ENCODE measurements at places on chromosomes 5 and 9. TPM values are rescaled to one million over a fixed set of nuclear protein-coding genes. Genes with fewer than 3 reads are reported as not detected.

DNA sequence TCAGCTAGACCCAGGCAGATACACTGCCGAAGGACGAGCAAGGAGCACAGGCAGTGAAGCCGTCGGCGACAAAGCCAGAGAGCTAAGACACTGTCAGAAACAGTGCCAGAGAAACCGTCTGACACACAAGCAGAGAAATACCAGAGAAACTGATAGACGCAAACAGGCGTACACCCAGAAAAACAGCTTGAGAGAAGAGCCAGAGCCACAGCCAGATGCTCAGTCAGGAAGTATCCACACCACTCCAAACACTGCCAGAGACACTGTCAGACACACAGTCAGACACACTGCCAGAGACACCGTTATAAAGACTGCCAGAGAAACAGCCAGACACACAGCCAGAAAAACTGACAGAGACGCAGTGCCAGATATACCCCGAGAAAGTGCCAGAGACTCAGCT lies 19.1 kb downstream of the CNTFR start:
- no peak overlapping the region for H3K4me3 ChIP-seq
- peaks cover 22% of the 10 kb centered on the region for H3K4me1 ChIP-seq
- DNase-seq = peak; percentile 86
- H3K27ac ChIP-seq = no peak overlapping the region

- H3K4me3 ChIP-seq = no peak overlapping the region
- H3K27me3 ChIP-seq = no peaks in the 10 kb centered on the region
- no peak overlapping the region for H3K27ac ChIP-seq
- H3K36me3 ChIP-seq = no peaks in the 10 kb centered on the region
Measured at GRCh38 chr9:3857673-3858072, 331.9 kb upstream of the RFX3 start.

GRCh38 chr5:173808079-173808808 lies 79.9 kb upstream of the CPEB4 start:
- no peaks in the 10 kb centered on the region for H3K4me1 ChIP-seq
- no peak for DNase-seq
- H3K27ac ChIP-seq = no peak overlapping the region
- no peak overlapping the region for H3K4me3 ChIP-seq

DNA sequence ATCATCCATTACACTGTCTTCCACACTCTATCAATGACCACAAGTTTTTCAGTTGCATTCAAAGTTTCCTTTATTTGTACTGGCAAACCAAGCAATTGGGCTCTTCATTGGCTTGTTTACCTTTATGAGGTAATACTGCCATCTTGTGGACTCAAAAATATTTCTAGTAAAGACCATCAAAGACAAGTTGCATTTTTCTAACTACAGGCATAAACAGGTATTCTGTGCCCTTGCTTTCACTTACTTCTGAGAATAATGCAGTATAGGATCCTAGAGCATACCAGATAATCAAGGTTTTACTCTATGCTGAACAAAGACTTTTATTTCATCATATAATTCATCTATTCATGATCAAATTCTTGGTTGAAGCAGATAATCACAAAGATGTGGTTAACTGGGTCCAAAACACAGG lies 173.7 kb upstream of the POU5F2 start:
- H3K27ac ChIP-seq = no peak overlapping the region
- no peaks in the 10 kb centered on the region for H3K36me3 ChIP-seq
- no peaks in the 10 kb centered on the region for H3K4me1 ChIP-seq

GRCh38 chr5:68834491-68834981 lies 259.3 kb upstream of the SLC30A5 start:
- H3K4me1 ChIP-seq = no peaks in the 10 kb centered on the region
- DNase-seq = no peak
- H3K27ac ChIP-seq = no peak overlapping the region
- H3K4me3 ChIP-seq = no peak overlapping the region
- no peaks in the 10 kb centered on the region for H3K36me3 ChIP-seq
- H3K27me3 ChIP-seq = no peaks in the 10 kb centered on the region

DNA sequence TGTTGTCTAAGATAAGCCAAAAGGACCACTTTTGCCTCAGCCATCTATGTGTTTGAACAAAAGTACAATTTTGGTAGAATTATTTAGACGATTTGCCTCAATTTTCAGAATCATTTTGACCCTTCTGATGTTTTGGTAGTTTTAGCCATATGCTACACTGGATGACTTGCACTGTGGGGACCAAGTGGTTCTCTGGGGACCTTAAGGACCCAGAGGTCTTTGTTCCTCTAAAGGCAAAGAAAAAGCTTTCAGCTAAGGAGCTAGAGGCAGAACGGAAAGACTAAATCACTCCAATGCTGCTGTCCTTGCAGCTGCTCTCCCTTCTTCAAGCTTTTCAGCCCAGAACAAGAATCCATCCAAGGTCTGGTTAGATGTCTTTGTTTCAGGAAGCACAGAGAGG lies 51.0 kb upstream of the APC start:
- H3K4me3 ChIP-seq = no peak overlapping the region
- no peaks in the 10 kb centered on the region for H3K36me3 ChIP-seq
- no peak overlapping the region for H3K27ac ChIP-seq
- no peaks in the 10 kb centered on the region for H3K4me1 ChIP-seq

- no peak overlapping the region for H3K27ac ChIP-seq
- H3K27me3 ChIP-seq = no peaks in the 10 kb centered on the region
Measured at GRCh38 chr5:158246661-158247060, 387.7 kb upstream of the CLINT1 start.

- H3K4me3 ChIP-seq = no peak overlapping the region
- peaks cover 6% of the 10 kb centered on the region for H3K27me3 ChIP-seq
- no peak for DNase-seq
- no peaks in the 10 kb centered on the region for H3K4me1 ChIP-seq
- H3K36me3 ChIP-seq = no peaks in the 10 kb centered on the region
Measured at GRCh38 chr9:135326141-135326540, 153.4 kb upstream of the PPP1R26 start.

DNA sequence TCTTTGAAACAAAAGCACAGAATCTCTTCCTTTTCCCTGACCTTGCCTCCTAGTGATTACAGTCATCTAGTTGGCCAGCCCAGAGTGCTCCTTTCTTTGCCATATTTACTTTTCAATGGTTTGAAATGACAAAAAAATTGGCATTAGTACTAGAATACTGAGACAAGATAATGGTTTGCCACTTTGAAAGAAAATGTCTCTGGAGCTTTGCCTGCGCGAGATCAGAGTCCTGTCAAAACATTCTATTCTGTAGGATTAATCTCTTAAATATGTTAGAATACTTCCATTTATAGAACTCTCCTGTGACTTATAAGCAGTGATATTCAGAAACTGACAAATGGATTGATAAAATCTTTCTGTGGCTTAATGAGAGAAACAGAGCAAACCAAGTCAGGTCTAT lies 484.0 kb upstream of the IZUMO3 start:
- DNase-seq = no peak
- no peak overlapping the region for H3K4me3 ChIP-seq
- no peaks in the 10 kb centered on the region for H3K4me1 ChIP-seq
- H3K27ac ChIP-seq = no peak overlapping the region
- H3K36me3 ChIP-seq = no peaks in the 10 kb centered on the region

DNA sequence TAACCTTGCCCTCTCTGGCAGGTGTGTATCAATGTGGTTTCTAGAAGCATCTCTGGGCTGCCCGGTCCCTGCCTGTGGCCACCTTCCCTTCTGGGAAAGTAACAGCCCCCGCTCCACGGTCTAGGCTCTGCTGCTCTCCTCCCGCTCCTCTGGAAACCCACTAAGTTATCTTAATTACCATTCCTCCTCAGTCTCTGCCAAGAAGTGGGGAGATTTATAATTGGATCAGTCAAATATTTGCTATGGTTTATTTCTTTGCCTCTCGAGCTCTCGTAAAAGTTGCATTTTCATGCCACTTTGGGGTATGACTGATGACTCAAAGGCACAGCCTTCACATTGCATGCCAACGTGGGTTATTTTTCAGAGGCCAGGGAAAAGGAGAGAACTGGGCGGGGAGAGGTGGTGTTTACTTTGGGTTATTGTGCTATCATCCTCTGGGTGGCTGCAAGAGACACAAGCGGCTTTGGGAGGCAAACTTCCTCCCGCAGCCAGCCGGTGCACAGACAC lies 205.3 kb upstream of the WWC1 start:
- no peak overlapping the region for H3K27ac ChIP-seq
- H3K36me3 ChIP-seq = no peaks in the 10 kb centered on the region
- peaks cover 29% of the 10 kb centered on the region for H3K4me1 ChIP-seq
- H3K4me3 ChIP-seq = no peak overlapping the region
- peak; percentile 49 for DNase-seq

- H3K4me1 ChIP-seq = no peaks in the 10 kb centered on the region
- no peaks in the 10 kb centered on the region for H3K36me3 ChIP-seq
- no peaks in the 10 kb centered on the region for H3K27me3 ChIP-seq
- no peak overlapping the region for H3K27ac ChIP-seq
Measured at GRCh38 chr9:29203244-29203930, 1630.1 kb upstream of the C9orf72 start.

- peak within 1 kb of the TSS; percentile 84 for H3K27ac ChIP-seq
- DNase-seq = peak; percentile 52
- H3K4me1 ChIP-seq = peaks cover 5% of the 10 kb centered on the region
- H3K36me3 ChIP-seq = no peaks in the 10 kb centered on the region
- H3K4me3 ChIP-seq = peak within 1 kb of the TSS; percentile 67
- no peaks in the 10 kb centered on the region for H3K27me3 ChIP-seq
Measured at GRCh38 chr5:127072861-127073846, at the start of gene C5orf63. TSS of gene C5orf63 (minus strand) at chr5:127073502. CDS start at chr5:127058995, 14,507 bp downstream.

DNA sequence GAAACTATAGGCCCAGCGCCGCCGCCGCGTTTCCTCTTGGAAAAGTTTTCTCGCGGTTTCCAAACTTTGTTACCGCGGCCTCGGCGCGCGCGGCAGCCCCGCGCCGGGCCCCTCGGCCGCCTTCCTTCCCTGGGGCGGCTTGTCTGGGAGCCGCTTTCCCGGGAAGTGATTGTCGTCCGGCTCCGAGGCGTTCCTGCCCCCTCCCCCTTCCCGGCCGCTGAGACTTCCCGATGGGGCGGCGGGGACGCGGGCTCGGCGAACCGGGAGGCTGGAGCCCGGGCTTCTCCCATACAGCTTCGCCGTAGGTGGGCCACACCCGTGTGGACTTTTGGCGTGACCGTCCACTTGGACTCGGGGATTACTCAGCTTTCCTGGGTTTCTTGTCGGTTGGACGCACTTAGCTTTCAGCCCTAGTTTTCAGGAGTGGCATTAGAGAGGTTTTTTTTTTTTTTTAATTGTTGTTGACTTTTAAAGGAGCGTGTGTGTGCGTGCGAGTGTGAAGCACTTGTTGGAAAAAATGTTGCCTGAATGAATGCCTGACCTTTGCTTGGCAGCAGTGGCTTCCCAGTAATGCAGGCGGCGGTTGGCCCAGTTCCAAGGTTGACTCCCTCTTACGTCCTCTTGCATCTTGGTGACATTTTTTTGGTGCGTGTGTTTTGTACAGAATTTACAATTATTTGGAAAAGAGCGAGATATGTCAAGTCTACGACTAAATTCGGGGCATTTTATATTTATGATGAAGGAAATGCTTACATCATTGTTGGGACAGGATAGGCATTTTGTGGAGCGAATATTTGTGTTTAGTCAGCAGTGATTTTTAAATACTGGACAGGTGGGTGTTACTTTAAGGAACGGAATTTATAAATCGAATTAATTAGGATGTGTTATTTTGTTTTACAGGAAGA lies 821 bp downstream of the CTNNA1 start:
- H3K4me1 ChIP-seq = peaks cover 13% of the 10 kb centered on the region
- peak overlapping the region; percentile 92 for H3K4me3 ChIP-seq
- H3K27ac ChIP-seq = peak overlapping the region; percentile 99
- no peaks in the 10 kb centered on the region for H3K27me3 ChIP-seq
- peak; percentile 93 for DNase-seq

- H3K4me1 ChIP-seq = no peaks in the 10 kb centered on the region
- H3K27ac ChIP-seq = no peak overlapping the region
- no peaks in the 10 kb centered on the region for H3K36me3 ChIP-seq
- DNase-seq = no peak
- no peaks in the 10 kb centered on the region for H3K27me3 ChIP-seq
- no peak overlapping the region for H3K4me3 ChIP-seq
Measured at GRCh38 chr9:3874449-3875360, 348.9 kb upstream of the RFX3 start.

GRCh38 chr9:136052991-136053756 lies 41.9 kb downstream of the NACC2 start:
- no peak overlapping the region for H3K4me3 ChIP-seq
- peaks cover 28% of the 10 kb centered on the region for H3K4me1 ChIP-seq
- DNase-seq = no peak

DNA sequence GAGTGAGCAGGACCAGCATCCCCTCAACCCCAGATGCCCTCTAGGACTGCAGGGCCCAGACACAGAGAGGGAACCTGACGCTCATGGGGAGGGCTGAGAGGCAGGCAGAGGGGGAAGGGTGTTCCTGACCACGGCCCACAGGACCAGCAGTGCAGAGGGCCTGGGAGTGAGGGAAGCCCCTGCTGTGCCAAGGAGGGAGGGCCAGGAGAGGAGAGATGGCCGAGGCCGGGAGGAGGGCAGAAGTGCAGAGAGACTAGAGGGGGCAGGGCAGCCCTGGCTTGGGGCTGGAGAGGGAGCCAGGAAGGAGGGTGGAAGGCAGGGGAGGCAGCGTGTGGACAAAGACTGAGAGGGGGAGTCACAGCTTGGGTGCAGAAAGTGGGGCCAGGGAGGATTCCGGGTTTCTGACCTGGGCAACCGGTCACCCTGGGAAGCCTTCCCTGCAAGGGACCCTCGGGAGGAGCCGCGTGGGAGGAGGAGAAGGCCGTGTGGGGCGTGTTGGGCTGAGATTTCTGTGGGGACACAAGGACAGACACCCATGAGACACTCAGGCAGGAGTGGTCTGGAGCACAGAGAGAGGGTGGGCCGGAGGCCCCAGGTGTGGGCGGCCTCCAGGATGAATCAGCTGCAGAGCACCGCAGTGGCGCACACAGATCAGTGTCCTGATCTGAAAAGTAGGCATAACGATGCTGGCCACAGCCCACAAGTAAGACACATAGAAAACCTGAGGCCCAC lies 117.5 kb downstream of the ADAMTS2 start:
- no peaks in the 10 kb centered on the region for H3K27me3 ChIP-seq
- peaks cover 22% of the 10 kb centered on the region for H3K4me1 ChIP-seq
- H3K36me3 ChIP-seq = peaks cover 3% of the 10 kb centered on the region
- peak; percentile 28 for DNase-seq
- H3K27ac ChIP-seq = no peak overlapping the region

- H3K27me3 ChIP-seq = no peaks in the 10 kb centered on the region
- no peak for DNase-seq
- H3K4me3 ChIP-seq = no peak overlapping the region
- no peaks in the 10 kb centered on the region for H3K36me3 ChIP-seq
- H3K27ac ChIP-seq = no peak overlapping the region
- H3K4me1 ChIP-seq = no peaks in the 10 kb centered on the region
Measured at GRCh38 chr5:126403876-126404275, 19.3 kb upstream of the GRAMD2B start.

- H3K27me3 ChIP-seq = no peaks in the 10 kb centered on the region
- no peak overlapping the region for H3K27ac ChIP-seq
- H3K36me3 ChIP-seq = no peaks in the 10 kb centered on the region
- no peak for DNase-seq
Measured at GRCh38 chr5:103755974-103756373, 193.4 kb upstream of the NUDT12 start.

DNAH5 gene
- polyA plus RNA-seq = 3.1 TPM

MEF2C gene
- 9.1 TPM for polyA plus RNA-seq

FOXD4L3 gene
- polyA plus RNA-seq = not detected

FOXD4L4 gene
- 0.08 TPM for polyA plus RNA-seq

NEK6 gene
- polyA plus RNA-seq = 57.2 TPM

Measured in lung (tissue), 17 donors.